Keratinocyte (primary cell): ENCODE measurements at places on chromosomes 11 and 22.
A peak's percentile ranks its signal among the peaks of the same experiment; 100 is the strongest.

DNA sequence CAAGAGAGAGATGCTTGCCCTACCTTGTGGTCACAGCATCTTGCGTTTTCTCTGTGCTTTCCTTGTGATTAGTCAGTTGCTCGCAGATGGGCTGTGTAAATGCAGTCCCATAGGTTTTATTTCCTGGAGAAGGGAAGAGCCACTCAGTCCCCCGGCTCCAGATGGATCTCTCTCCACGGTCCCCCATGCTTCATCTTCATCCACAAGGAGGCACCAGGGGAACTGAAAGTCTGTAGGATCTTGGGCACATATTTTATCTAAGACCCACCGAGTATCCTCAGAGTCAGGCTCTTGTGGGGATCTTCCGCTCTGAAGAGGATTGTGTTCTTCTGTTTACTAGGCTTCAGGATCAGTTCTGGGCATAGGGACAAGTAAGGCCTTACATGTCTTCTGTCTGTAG lies 66.8 kb upstream of the E2F8 start:
- H3K27ac ChIP-seq, result no peak overlapping the region
- H3K36me3 ChIP-seq, result no peaks in the 10 kb centered on the region
- DNase-seq, result no peak
- H3K27me3 ChIP-seq, result peaks cover 3% of the 10 kb centered on the region
- H3K4me1 ChIP-seq, result no peaks in the 10 kb centered on the region
- H3K4me3 ChIP-seq, result no peak overlapping the region

GRCh38 chr22:39528681-39529486 lies 3.7 kb downstream of the RPS19BP1 start:
- H3K4me1 ChIP-seq, result peaks cover 42% of the 10 kb centered on the region
- H3K4me3 ChIP-seq, result no peak overlapping the region

DNA sequence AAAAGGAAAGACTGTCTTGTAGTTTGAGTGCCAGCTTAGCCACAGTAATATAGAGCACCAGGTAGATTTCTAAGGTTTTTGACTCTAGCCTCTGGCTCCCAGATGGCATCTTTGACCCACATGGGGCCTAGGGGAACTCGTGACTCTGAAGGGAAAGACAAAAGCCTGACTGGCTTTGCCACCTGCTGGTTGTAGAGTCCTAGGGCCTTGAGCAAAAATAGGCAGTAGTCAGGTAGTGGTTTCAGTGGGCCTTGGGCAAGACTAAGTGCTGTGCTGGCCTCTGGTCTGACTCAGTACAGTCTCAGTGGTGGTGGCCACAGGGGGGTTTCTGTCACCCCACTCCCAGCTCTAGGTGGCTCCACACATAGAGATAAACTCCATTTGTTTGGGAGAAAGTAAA lies 349.4 kb downstream of the FAM181B start:
- H3K27ac ChIP-seq, result no peak overlapping the region
- H3K27me3 ChIP-seq, result no peaks in the 10 kb centered on the region
- H3K4me3 ChIP-seq, result no peak overlapping the region
- no peaks in the 10 kb centered on the region for H3K4me1 ChIP-seq
- no peak for DNase-seq
- no peaks in the 10 kb centered on the region for H3K36me3 ChIP-seq

DNA sequence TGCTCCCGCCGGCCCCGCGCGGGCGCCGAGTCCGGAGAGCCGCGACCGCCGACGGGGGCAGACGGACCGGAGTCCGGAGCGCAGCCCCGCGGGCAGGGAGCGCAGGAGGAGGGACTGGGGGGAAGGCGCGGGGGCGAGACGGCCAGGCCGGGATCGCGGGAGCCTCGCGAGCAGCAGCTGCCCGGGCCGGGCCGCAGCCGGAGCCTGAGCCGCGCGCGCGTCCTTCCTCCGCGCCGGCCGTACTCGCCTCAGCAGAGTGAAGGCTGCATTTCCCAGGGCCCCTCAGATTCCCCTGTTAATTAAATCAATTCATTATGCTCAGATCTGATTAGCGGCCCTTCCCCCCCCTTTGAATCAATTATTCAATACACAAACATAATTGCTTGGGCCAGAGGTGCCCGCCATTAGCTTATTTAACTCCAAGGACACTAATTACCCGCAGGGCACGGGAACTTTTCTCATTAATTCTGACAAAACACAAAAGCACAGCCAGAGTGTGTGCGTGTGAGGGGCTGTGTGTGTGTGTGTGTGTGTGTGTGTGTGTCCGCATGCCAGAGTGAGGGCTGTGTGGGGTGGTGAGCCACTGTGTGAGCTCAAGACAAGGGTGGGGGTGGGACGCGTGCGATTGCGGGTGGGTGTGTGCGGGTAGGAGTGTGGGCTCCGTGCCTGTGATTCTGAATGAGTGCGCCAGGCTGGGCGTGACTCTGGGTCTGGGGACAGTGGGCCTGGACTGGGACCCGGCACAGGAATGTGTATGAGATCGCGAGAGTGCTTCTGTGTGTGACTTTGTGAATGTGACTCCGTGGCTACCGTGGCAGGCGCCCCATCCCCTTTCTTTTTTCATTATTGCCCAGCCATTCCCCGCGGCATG lies 5.1 kb upstream of the LMO1 start:
- peak overlapping the region; percentile 57 for H3K4me3 ChIP-seq
- no peak for DNase-seq
- H3K27ac ChIP-seq, result no peak overlapping the region
- peaks cover 58% of the 10 kb centered on the region for H3K27me3 ChIP-seq
